ENCODE measurements at places on chromosomes 5 and 9.

DNA sequence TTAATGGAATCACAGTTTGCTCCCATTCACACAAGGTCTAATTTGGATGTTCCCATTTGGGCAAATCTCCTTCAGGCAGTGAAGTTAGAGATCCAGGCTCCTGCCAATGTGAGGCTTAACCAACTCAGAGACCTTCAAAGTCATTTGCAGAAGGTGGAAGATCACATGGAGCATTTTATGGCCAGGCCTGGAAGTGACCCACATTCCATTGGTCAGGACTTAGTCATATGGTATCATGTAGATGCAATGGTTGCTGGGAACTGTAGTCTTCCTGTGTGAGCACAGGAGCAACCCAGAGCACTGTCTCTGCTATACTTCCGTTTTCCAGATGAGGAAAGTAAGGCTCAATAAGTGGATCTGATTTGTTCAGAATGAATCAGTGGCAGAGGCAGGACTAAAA is 292.7 kb upstream of the SMARCA2 start:
- DNase-seq, result no peak

DNA sequence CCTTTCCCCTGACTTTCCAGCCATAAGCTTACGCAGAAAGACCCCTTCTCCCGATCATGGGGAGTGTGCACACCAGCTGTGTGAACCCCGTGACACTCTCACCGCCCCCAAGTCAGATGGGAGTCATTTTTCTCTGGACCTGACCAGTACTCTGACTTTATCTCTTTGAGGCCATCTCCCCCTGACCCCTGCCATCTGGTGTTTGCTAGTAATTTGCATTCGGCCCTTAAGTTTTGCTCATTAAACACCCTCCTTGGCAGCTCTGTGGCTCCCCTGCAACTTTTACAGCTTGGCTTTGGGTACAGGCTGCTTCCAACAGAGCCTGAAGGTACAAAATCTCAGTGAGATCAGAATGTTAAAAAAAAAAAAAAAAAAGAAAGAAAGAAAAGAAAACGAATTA is 43.9 kb downstream of the PDZD2 start:
- DNase-seq, result no peak

GRCh38 chr5:103424453-103425205 is 138.0 kb downstream of the NUDT12 start:
- no peak for DNase-seq

GRCh38 chr9:94649100-94649819 is 9.9 kb upstream of the FBP1 start:
- no peak for DNase-seq

- no peak for DNase-seq
Observed at GRCh38 chr5:174998131-174998730, 273.8 kb downstream of the MSX2 start.

DNA sequence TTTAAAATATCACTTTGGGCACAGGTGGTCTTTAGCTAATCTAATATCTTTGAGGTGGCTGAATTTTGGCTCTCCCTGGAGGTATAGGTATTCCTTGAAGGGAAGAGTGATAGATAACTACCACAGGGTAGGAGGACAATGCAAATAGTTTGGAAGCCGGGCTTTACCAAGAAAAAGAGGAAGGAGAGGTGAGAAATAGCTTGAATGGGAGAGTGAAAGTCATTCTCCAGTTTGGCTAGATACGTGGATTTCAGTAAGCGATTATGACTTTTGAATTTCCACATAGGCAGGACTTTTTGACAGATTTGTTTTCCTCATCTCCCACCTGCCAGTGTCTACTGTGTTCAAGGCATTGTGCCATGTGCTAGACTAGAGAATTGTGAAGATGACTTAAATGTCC is 45.5 kb downstream of the RASA1 start:
- DNase-seq, result no peak

DNA sequence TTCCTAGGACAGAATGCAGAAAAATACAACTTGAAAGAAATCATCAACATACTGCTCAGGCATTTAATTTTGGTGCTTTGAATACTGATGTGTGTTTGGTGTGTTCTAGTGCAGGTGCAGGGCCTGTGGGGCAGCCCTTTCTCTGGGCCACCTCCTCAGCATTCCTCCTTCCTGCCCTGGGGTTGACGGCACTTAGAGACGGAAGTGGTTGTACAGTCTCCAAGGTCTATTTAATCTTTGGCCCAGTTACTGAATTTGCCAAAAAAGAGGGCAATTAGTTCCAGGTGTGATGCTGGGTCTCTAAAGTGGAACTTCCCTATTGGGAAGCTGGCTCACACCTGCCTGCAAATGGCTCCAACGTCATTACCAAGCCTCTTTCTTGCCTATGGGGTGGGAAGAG is 269.0 kb downstream of the SH3GL2 start:
- no peak for DNase-seq

- peak; percentile 5 for DNase-seq
Observed at GRCh38 chr9:5073701-5074100, 88.6 kb downstream of the JAK2 start.

DNA sequence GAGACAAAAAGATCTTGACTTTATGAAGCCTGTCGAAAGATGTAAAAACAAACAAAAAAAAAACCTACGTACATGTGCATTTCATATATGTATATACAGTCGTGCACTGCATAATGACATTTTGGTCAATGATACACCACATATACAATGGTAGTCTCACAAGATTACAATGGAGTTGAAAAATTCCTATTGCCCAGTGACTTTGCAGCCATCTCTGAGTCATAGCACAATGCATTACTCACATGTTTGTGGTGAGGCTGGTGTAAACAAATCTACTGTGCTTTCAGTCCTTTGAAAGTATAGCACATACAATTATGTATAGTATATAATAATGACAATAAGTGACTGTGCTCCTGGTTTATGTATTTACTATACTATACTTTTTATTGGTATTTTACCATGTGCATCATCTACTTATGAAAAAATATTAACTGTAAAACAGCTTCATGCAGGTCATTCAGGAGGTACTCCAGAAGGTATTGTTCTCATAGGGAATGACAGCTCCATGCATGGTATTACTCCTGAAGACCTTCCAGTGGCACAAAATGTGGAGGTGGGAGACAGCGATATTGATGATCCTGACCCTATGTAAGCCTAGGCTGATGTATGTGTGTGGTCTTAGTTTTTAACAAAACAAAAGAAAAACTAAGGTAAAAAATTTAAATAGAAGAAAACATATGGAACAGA is 73.7 kb upstream of the FST start:
- DNase-seq, result no peak

DNA sequence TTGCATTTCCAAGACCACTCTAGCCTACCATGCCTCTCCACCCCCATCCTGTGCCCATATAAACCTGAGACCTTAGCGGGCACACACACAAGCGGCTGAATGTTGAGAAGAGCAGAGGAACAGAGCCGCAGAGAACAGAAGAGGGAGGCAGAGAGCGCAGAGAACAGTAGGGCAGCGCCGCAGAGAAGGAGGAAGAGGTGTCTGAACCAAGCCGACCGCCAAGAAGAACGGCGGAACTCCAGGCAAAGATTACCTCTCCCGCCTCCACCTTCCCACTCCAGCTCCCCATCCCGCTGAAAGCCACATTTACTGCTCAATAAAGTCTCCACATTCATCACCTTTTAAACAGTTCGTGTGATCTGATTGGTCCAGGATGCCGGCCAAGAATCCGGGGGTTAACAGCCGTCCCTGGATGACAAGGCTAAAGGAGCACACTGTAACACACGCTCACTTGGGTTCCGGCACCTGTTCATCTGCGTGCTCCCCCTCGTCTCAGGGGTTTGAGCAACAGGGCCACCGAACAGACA is 33.2 kb downstream of the GRIN3A start:
- DNase-seq, result no peak

GRCh38 chr5:33023649-33024048 is 312.5 kb downstream of the NPR3 start:
- DNase-seq, result no peak

- no peak for DNase-seq
Observed at GRCh38 chr5:2203774-2204173, 321.0 kb upstream of the IRX4 start.

DNA sequence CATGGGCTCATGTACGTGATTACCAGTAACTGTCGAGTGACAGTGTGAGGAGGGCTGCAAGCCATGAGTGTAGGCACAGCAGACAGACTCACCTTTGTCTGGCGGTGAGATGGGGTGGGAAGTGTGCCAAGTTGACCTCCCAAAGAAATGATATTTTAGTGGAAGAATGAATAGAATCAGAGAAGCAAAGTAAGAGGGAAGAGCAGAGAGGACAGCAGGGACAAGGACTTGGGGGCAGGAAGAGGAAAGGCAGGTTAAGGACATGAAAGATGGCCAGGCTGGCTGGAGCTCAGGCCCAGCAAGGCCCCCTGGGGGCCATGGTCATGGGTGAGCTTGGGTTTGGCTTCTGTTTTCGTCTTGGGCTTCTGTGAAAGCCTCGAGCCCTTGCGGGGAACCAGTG is 20.2 kb downstream of the TGFBI start:
- DNase-seq, result no peak

- DNase-seq, result no peak
Observed at GRCh38 chr9:35619800-35620158, 1.6 kb upstream of the CD72 start.

GRCh38 chr5:33755231-33755630 is 136.6 kb downstream of the ADAMTS12 start:
- no peak for DNase-seq

GRCh38 chr5:141657404-141657803 is 6.2 kb upstream of the FCHSD1 start:
- no peak for DNase-seq

GRCh38 chr9:11328326-11328725 is 715.5 kb upstream of the PTPRD start:
- no peak for DNase-seq

DNA sequence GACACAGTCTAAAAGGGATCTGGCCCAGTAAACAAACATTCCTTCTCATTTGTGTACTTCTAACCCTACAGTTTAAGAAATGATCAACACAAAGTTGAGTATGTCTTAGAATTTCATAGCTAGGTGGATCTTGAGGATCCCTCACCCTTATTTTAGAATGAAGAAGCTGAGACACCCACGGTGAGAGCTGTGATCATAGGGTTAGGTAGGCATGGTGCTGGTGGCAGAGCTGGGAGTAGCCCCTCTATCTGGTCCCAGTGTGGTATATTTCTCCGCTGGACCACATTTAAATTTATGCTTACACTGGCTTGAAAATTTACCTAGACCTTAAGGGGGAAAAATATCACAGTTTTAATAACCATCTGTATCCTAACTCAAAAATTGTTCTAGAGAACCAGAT is 39.8 kb downstream of the UGCG start:
- DNase-seq, result no peak

- no peak for DNase-seq
Observed at GRCh38 chr9:127421057-127421456, 3.1 kb upstream of the ZNF79 start.

DNA sequence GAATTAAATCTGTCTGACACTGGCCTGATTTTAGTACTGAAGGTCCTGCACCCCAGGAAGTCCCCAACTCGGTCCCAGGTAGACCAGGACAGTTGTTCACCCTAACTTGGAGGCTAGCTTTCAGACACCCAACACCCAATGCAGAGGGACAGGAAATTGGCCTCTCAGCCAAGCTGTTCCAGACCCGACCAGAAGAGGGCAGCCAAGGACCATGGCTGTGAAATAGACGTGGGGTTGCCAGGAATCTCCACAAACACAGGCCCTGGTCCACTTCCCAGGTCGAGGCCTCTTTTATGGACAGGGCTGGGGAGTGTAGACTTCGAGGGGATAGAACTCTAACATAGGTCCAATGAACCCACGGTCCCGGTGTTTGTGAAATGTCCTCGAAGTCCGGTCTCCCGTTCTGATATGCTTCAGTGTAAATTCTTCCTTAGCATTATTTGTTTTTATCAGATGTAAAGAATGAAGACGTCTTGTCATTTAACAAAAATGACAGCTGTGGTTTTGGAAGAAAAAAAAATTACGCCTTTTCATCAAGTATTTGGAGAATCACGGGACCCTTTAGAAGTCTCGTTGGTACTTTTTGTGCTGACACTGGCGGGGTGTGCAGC is 260.3 kb upstream of the ADAMTS16 start:
- peak; percentile 40 for DNase-seq

DNA sequence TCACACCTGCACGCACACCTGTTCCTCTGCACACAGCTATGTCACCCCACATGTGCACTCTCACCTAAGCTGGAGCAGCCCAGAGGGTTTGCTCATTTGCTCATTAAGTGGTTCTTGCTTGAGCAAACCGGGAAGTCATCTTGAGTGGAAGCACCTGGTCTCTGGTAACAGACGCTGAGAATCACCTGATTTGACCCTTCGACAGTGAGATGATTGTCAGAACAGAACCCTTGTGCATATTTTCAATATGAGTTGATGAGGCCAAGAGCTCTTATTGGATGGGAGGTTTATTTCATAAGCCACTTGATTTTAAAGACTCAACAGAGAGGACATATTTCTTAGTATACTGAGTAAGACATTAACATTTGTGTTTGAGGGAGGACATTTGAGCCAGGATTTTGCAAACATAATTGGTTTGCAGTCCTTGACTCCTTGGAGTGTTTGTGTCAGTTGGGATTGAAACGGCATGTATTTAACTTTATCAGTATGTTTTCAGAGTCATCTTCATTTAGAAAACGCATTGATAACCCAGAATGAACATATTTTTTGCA is 22.1 kb upstream of the LPCAT1 start:
- DNase-seq, result no peak

- DNase-seq, result no peak
Observed at GRCh38 chr5:150356575-150357294, 762 bp upstream of the TCOF1 start.

DNA sequence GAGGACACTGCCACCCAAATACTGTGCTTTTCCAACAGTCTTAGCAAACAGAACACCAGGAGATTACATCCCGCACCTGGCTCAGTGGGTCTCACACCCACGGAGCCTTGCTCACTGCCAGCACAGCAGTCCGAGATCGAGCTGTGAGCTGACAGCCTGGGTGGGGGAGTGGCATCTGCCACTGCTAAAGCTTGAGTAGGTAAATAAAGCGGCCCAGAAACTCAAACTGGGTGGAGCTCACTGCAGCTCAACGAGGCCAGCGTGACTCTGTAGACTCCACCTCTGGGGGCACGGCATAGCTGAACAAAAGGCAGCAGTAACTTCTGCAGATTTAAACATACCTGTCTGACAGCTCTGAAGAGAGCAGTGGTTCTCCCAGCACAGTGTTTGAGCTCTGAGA is 28.8 kb downstream of the EPB41L4A start:
- DNase-seq, result peak; percentile 8

DNA sequence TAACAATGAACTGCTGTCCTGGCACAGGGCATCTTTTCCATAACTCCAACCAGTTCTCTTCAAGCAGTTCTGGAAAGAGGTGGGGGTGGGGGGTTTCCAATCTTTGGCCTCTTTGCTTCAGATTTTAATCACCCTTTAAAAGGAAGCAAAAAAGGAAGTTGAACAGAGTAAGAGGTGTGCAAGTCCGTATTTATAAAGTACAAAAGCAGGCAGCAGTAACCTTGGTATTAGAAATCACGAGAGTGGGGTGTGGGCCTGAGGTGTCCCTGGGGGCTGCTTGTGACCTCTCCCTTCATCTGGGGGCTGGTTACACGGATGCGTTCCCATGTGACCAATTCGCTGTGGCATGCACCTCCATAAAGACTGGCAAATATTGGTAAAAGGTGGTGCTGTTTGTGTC is 70.5 kb downstream of the PTCH1 start:
- no peak for DNase-seq

Measured in NCI-H1694 treated with DMSO at 0.1 percent for 48 hours (cell line).